ENCODE measurements at places on chromosomes 16 and 17. TPM values are rescaled to one million over a fixed set of nuclear protein-coding genes. Genes with fewer than 3 reads are reported as not detected.

Gene VMO1
- 3.1 TPM for polyA plus RNA-seq

Gene TP53TG3
- not detected for polyA plus RNA-seq

DNA sequence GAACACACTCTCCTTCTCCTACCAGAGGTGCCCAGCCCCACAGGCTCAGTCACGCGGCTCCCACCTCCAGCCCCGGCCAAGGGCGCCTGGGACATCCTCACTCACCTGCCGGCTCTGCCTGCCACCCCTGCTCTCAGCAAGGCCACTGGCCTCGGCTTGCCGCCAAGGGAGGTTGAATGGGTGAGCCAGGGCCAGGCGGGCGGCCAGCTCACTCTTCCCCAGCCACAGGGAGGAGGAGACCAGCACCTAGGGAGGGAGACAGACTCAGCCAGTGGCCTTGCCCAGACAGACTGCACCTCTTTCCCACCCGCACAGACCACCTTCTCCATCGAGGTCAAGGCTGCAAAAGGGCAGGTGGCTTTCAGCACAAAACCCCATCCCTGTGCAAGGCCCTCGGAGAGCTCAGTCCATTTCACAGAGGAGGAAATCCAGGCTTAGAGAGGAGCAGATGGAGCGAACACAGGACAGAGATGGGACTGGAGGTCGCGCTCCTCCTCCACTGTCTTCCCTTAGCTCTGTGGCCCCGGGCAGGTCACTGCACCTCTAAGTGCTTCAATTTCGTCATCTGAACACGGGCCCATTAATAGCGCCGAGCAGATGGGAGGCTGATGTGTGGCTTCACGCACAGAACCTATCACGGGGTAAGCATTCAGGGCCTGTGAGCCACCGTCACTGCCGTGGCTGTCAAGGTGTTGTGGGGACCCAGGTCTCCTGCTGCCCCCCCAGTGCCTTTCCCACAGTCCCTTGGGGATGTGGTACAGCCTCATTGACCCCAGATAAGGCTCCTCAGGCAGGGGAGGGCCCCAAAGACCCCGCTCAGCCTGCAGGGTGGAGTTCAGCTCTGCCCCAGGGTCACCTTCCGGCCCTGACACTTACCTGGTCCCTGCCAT lies 56.1 kb downstream of the RMI2 start:
- DNase-seq: peak; percentile 59

DNA sequence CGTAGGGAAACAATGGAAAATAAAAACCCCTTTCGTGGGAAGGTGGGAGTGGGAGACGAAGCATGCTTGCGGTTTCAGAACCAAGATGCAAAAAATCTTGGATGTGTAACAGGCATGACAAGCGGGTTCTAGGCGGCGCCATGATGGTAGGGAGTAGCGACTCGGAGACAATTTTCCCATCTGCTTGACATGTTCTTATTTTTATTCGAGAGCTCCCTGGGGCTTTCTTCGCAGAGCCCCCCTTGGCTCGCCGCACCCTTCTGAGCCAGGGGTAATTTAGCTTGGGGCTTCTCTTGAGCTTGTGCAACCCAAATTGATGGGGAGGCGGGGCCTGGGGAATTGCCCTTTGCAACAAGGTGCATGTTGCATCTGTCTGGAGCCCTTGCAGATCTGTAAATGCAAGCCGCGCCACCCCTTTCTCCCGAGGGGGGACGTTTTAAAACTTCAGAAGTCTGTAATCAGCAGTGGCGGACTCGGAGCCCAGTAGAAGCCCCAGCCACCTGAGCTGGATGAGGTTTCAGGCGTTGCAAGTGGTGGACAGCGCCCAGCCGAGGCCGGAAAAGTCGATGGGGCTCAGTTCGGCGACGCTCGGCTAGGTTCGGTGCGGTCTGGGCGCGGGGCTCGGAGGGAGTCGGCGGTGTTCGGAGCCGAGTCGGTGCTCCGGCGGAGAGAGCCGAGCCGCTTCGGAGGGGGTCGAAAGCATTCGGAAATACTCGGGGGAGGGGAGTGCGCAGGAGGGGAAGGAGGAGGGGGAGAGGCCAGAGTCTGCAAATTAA lies 2.9 kb downstream of the GNAO1 start:
- DNase-seq: peak; percentile 88

DNA sequence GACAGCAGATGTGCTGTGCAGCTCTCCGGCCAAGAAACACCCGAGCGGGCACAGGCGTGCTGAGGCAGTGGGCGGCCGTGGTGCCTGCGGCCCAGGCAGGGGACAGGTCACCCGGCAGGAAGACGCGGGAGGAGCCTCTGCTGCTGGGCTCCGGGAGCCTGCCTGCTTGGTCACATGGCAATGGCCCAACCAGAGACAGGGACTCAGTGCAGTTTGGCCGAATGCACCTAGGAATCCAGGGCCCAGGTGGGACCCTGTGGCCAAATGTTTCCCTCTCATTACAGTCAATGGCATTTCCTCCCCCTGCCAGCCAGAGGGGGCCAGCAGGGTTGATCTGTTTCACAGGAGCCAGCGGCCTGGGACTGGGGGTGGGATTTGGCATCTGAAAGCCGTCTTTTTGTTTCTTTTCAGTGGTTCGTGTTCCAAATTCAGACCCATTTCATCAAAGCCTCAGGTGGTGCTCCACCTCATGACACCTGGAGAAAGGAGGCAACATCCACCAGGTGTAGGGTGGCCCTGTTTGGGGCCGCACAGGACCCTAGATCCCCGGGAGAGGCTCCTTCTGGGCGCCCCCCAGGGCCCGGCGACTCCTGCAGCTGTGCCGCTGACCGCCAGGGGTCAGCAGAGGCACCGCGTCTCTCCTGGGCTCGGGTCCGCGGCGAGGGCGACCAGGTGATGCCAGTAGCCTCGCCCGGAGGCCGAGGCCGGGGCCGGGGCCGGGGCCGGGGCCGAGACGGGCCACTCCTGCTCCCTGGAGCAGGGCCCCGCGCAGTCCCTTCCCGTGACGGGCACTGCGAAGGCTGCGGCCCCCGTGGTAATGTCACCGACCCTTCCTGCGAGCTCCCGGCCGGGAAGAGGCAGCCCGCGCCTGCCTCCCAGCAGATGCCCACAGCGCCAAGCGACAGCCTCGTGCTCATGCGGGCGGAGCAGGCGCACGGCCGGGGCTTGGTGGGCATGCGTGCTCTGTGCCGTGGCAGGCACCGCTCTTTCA lies 118.5 kb downstream of the C16orf78 start:
- DNase-seq: peak; percentile 68

GRCh38 chr17:73657473-73658116 lies 13.3 kb upstream of the SDK2 start:
- no peak for DNase-seq

GRCh38 chr16:68590201-68590994 lies 51.3 kb downstream of the ZFP90 start:
- peak; percentile 14 for DNase-seq

DNA sequence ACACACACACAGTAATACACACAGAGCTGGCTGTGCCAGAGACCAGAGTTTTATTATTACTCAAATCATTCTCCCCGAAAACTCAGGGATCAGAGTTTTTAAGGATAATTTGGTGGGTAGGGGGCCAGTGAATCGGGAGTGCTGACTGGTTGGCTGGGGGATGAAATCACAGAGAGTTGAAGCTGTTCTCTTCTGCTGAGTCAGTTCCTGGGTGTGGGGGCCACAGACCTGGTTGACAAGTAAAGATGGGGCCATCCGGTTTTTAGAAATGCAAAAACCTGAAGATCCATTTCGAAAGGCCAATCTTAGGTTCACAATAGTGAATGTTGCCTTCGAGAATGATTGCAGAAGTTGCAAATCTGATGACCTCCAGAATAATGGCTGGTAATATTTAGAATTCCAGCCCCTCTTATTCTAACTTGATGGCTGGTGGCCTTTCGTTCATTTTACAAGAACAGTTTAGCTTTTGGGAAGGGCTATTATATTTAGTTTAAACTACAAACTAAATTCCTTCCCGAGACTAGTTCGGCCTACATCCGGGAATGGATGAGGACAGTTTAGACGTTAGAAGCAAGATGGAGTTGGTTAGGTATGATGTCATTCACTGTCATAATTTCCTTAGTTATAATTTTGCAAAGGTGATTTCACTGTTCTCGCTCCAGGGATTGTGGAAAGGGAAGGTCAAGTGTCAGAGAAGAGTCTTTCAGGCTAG lies 123.2 kb downstream of the KCNJ18 start:
- DNase-seq: no peak

Gene MSI2
- polyA plus RNA-seq: 37.6 TPM

DNA sequence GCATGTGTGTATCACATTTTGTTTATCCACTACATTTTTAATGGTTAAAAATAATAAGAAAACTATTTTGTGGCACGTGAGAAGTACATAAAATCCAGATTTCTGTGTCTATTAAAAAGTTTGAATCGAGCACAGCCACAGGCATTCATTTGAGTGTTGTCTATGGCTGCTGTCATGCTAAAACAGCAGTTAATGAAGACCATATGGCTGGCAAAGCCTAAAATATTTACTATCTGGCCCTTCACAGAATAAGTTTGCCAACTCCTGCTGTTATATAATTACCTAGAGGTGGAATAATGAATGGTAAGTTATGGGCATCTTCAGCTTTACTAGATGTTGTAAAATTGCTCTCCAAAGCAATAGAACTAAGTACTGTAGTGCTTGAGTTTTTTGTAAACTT lies 30.5 kb downstream of the TMEM98 start:
- no peak for DNase-seq

GRCh38 chr17:323721-324571 lies 28.7 kb downstream of the RPH3AL start:
- DNase-seq: no peak

Gene SKAP1
- 0.09 TPM for polyA plus RNA-seq
